ENCODE measurements at places on chromosomes 16 and 17.

GRCh38 chr17:34579979-34580684, 750 bp downstream of the TMEM132E start:
- DNase-seq = no peak

DNA sequence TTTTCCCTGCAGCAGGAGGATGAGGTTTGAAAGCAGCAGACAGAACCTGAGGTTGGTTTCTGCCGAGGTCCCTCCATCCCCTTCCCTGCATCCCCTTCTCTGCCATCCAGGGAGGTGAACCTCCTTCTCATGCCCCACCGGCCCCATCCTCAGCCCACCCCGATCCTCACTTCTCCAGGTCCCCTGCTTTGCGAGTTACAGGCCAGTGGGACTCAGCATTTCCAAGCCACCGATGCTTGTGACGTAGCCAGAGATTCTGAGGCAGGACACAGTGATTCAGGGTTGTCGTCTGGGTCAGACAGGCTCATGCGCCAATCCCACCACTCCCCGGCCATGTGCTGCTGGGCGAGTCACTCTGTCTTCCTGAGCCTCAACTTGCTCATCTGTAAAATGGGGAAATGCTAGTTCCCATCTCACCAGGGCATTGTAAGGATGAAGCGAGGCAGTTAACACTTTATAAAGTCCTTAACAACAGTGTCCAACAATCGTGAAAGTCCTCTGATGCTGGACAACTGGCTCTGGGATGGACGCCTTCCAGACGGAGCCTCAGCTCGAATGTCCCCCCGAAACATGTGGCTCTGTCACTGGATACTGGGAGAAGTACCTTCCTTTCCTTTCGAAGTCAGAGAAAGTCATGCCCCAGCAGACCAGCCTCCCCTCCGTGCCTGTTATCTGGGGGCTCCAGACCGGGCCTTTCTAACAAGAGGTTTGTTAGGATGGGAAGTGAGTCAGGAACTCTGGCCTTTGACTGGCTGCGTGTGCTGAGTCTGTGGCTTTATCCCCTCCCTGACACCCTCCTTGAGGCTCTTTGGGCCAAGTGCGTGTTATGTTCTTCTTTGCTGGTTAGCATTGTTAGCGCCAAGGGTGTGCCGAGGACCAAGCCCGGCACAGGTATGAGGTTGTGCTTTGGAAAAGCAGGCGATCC, 21.9 kb downstream of the SEC14L5 start:
- DNase-seq = no peak

GRCh38 chr17:79784353-79785016, 6.5 kb downstream of the CBX2 start:
- no peak for DNase-seq

- no peak for DNase-seq
These were observed 12.8 kb downstream of the ZNF778 start for GRCh38 chr16:89230255-89230654.

DNA sequence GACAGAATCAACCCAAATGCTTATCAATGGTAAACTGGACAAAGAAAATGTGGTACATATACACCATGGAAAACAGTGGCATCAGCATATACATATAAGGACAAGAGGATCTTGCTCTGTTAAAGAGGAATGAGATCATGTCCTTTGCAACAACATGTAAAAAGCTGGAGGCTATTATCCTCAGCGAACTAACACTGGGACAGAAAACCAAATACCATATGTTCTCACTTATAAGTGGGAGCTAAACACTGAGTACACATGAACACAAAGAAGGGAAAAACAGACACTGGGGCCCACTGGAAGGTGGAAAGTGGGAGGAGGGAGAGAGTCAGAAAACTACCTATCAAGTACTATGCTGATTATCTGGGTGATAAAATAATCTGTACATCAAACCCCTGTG, 447.3 kb upstream of the MAF start:
- DNase-seq = no peak

DNA sequence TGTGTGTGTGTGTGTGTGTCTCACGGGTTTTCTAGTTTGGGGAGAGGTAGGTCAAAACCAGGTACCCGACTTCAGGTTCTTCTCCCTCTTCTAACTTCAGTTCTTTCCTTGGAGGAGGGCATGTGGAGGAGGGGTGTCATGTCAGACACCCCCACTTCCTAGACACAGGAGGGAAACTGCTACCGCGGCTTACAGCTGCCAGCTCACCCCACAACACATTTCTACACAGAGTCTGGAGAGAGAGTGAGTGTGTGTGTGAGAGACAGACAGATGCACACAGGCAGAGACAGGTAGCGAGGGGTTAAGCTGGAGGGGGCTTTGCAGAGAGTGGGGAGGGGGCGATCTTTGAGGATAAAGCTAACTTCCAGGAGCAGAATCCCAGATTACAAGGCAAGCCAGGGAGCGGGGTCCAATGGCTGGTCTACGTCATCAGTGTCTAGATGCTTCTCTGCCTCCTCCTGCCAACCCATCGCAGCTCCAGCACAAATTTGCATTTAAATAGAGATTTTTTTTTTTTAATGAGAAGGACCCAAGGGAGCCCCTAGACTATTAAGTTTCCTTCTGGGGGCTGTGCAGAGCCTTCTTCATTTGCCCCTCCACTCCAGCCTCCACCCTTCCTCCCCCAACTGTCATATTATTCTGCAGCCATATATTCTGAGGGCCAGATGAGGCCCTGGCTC, 48.9 kb downstream of the MRM1 start:
- no peak for DNase-seq
